GM06990 (cell line): ENCODE measurements at places on chromosomes 6 and 20.

GRCh38 chr20:32391003-32391402, 32.9 kb downstream of the ASXL1 start:
- DNase-seq: no peak

GRCh38 chr6:73746787-73747186, 50.8 kb downstream of the CD109 start:
- DNase-seq: no peak

DNA sequence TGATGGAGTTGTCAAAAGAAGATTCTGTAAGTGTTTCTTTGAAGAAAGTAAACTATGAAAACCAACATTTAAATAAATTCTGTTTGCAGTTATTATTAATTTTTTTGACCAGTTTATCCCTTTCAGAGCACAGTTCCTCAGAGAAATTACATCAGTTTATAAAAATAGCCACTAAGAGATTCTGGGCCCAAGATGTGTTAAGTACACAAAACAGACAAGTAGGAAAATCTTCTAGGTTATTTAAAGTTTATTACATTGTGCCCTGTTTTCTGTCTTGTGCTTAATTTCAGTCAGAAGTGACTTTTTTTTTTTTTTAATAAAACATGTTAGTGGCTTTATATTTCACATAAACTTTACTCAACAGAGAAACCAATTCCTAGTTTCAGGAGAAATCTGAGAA, 72.3 kb downstream of the ECT2L start:
- no peak for DNase-seq

DNA sequence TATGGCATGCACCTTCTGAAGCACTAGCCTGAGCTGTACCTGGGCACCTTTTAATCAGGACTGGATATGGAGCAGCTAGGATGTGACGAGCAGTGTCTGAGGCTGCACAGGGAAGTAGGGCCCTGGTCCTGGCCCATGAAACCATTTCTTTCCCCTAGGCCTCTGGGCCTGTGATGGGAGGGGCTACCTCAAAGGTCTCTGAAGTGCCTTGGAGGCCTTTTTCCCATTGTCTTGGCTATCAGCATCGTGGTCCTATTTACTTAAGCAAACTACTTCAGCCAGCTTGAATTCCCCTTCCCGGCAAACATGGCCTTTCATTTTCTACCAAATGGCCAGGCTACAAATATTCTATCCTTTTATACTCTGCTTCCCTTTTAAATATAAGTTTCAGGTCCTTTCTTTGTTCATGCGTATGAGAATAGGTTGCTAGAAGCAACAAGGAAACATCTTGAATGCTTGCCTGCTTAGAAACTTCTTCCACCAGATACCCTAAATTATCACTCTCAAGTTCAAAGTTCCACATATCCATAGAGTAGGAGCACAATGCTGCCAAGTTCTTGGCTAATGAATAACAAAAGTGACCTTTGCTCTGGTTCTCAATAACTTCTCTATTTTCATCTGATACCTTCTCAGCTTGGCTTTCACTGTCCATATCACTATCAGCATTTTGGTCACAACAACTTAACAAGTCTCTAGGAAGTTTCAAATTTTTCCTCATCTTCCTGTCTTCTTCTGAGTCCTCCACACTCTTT, 673.1 kb downstream of the HTR1B start:
- no peak for DNase-seq

DNA sequence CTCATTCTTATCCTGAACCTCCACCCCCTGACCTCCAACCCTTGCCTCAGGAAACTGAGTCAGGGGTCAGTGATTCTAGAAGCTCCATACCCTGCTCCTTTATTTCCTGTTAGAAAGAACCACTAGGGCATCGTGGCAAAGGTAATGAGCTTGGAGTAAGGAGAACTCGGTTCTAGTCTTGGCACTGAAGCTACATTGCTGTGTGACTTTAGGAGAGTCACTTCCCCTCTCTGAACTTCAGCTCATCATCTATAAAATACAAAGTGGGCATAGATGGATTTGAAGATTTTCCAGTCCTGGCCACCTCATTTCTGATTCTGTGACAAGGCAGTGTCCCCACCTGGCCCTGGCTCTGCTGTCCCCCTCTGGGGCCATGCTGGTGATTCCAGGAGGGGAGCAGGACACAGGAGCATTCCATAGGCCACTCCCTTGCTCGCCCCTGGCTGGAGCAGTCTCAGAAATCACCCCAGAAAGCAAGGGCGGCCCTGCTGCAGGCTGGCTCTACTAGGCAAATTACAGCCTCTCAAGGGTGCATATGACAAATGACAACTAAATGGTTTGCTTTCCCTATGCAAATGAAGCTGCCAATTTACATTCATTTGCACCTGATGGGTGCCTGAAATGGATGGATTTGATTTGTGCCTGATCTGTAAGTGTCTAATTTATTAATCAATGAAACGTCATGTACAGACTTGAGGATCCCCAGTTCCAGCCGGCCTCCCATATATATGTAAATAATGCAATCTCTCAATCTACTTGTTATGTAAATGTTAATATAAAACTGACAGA, 62.2 kb downstream of the LRFN2 start:
- no peak for DNase-seq

- no peak for DNase-seq
Measured at GRCh38 chr20:56348305-56348693, 10.5 kb upstream of the FAM210B start.

DNA sequence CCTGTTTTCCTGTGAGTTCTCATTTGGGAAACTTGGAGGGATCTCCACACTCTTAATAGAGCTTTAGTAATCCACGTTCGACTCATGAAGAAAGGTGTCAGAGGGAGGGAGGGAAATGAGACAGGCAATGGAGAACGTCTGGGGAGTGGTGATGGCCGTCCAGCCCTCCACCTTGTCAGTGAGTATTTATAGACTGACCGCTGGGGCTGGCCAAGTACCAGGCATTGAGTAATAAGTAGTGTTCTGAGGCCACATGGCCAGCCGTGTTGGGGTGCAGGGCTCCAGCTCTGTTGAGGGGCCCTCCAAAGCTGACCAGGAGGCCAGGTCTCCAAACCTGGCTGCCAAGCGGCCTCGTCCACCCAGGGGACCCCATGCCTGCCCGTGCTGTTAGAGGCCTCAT, 11.3 kb upstream of the DSN1 start:
- DNase-seq: no peak

DNA sequence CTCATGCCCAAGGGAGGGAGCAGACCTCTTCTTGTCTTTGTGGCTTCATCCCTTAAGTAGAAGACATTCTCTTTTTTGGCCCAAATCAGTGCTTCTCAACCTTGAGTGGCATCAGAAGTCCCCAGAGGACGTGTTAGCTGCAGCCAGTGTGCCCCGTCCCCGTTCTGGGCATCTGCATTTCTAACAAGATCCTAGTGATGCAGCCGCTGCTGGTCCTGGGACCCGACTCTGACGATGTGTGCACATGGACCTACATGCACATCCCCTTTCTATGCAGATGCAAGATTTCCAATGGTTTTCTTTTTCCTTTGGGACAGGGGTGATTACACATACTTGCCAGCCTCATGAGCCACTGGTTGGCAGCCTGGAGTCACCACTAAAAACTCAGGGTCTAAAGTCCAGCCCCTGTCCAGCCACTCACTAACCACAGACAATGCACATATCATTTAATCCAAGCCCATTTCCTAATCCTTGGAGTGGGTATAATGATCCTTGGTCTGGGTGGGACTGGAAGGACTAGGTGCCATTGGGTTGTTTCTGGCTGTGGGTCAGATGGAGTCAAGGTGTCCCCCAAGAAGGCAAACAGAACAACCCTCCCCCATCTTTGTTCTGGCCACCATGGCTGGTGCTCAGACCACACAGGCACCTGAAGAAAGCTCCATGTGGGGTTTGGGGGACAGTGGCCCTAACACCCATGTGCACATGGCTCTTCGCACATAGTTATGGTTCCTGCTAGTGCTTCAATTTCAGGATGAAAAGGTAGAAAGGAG, 6.4 kb downstream of the ACSS1 start:
- DNase-seq: no peak

- no peak for DNase-seq
Measured at GRCh38 chr20:19423097-19423899, 210.9 kb downstream of the SLC24A3 start.

DNA sequence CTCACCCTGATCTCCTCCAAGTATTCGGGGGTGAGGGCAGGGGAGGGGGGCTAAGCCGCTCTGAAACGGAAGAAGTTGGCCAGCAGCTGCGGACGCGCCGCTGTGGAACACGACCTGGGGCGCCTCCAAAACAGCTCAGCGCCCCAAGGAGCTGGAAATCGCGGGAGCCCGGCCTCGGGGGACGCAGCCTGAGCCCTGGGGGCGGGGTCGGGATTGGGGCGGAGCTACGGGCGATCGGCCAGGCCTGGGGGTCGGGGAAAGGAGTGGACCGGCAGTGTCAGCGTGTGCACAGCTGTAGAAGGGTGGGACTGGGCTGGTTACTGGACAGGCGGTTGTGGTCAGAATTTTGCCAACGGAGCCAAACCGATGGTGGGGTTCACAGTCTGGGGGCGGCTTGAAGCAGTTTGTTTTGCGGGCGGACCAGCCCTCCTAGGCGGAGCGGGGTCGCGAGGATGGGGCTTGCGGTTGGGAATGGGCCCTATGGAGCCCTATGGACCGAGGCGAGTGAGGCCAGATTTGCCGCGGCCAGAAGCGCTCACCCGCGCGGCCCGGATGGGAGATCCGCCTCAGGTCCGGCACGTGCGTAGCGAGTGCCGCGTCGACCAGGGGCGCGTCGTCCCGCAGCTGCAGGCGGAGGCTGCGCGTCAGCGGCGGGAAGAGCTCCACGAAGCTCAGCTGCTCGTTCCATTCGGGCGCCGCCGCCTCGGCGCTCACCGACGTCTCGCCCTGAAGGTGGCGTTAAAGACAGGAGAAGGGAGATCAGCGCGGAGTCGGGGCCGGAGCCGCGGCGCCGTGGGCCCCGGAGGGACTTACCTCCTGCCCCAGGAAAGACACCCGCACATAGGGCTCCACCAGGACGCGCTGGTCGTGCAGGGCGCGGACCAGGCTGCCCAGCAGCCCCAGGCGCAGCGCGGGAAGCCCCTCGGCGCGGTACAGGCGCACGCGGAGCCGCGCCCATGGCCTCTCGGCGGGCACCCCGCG, 14.3 kb upstream of the SPAG4 start:
- peak; percentile 83 for DNase-seq

GRCh38 chr6:41964201-41964887, 22.7 kb upstream of the CCND3 start:
- DNase-seq: no peak

- no peak for DNase-seq
Measured at GRCh38 chr20:8408587-8409307, 276.7 kb downstream of the PLCB1 start.

DNA sequence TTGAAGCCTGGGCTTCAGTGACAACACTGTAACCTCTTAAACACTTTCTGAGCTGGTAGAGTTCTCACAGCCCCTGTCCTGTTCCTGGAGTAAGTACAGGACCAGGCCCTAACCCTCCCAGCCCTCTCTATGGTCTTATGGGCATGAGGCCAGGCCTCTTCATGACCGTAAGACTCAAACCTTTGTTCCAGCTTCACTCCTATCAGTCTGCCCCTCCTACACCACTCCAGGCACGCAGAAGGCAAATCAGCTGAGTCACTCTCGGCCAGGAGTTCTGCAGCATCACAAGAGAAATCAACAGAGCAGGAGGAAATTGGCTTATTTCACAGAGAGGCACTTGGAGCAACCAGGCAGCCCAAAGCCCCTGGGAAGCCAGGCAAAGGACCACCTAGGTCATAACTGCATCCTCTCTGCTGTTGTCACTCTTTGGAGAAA, 25.3 kb upstream of the CHD6 start:
- no peak for DNase-seq

GRCh38 chr20:22241609-22242008, 342.8 kb downstream of the FOXA2 start:
- no peak for DNase-seq

DNA sequence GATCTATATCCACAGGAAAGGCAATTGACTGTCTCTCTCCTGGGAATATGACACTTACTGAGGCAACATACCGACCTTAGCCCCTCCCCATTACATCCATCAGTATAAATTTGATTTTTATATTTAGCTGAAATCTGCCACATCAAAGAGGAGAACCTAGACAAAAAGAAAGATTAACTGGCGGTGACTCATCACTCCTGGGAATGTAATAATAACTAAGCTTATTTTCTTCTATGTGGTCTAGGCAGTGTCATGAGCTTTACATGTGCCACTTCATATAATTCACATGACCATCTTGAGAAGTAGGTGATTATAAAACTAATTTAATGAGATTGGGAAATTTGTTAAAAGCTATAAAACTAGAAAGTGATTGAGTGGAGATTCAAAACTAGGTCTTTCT, 520.0 kb upstream of the HS3ST5 start:
- DNase-seq: no peak

- DNase-seq: no peak
Measured at GRCh38 chr20:33589059-33589458, 73.1 kb upstream of the C20orf144 start.

- no peak for DNase-seq
Measured at GRCh38 chr6:70210462-70210861, 92.4 kb downstream of the COL9A1 start.

GRCh38 chr6:131400054-131400778, 172.8 kb upstream of the ARG1 start:
- DNase-seq: no peak

DNA sequence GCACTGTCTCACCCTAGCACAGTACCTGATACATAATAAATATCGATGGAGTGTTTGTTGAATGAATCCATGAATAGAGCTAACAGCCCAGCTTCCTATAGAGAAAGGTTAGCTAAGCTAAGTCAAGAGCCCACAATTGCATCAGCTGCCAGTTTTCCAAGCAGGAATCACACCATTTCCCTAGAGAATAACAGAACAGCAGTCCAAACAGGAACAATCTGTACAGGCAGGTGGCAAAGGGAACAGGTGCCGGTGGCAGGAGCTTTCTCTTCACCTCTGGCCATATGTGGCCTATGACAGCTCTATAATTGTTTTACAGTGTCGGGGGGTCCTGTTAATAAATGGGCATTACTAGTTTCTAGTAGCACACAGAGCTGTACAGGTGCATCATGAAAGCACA, 38.8 kb downstream of the ISM1 start:
- DNase-seq: no peak

DNA sequence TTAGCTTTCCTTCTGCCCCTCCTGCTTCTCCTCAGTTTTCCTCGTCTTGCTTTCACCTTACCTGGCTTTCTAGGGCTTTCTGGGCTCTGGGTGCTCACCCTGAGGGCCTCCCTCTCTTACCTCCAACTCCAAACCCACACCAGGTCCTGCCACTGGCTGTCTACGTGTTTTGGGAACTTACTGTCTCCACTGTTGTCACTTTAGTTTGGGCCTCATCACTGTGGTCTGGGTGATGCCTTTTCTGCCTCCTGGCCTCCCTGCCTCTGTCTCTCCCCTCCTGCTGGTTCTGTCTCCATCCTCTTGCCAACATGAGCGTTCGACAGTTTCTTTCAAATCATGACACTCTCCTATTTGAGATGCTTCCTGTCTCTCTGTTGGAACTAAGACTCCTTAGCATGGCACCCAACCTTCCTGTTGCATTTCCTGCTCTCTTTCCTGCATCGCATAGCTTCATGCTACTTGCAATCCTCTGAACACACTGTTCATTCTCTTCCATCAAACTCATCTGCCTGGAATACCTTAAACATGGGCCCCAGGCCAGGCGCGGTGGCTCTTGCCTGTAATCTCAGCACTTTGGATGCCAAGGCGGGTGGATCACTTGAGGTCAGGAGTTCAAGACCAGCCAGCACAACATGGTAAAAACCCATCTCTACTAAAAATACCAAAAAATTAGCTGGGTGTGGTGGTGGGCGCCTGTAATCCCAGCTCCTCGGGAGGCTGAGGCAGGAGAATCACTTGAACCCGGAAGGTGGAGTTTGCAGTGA, 5.5 kb downstream of the CD40 start:
- DNase-seq: no peak
